ENCODE measurements at places on chromosomes 1 and 21.

DNA sequence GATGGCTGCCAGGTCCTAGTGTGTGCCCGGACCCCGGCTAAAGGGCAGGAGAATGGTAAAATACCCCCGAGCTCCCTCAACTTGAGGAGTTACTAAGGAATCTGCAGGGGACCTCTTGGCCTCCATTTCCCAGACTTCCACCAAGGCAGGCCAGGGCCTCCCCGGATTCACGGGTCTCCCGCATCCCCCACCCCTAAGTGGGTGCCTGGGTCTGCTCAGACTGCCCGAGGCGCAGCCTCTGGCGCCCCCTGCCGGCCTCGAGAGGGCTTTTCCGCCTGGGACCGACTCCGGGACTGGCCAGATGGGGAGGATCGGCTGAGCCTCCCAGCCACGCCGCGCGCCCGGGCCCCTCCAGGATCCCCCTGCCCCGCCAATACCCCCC, 1.7 kb downstream of the PLEKHG5 start:
- peak; percentile 75 for DNase-seq

GRCh38 chr1:156922986-156923669, 2.7 kb downstream of the LRRC71 start:
- no peak for DNase-seq

DNA sequence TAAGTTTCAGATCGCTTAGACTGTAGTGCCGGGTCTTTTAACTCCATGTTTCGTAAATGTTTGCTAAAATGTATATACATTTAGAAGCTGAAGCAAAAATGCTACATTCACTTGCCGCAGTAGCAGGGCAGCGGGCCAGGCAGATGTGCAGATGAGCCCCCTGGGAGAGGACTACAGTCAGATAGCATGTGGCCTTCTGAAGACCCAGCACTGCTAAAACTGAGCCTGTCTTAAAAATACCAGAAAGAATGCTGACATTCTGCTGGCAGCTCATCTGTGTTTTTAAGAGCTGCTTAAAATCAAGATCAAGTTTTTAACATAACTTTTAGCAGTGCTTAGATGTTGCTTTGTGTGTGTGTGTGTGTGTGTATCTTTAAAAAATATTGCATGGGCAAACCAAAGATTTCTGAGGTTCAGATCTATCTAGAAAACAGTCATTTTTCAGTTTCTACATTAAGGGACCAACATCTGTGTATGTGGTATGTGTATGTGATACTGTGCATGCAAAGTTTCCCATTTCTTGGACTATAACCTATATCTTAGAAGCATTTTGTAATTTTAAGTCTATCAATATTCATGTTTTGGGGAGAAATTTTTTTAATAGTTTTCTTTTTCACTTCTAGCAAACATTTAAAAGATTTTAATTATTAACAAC, 31.7 kb downstream of the CHRM3 start:
- no peak for DNase-seq

DNA sequence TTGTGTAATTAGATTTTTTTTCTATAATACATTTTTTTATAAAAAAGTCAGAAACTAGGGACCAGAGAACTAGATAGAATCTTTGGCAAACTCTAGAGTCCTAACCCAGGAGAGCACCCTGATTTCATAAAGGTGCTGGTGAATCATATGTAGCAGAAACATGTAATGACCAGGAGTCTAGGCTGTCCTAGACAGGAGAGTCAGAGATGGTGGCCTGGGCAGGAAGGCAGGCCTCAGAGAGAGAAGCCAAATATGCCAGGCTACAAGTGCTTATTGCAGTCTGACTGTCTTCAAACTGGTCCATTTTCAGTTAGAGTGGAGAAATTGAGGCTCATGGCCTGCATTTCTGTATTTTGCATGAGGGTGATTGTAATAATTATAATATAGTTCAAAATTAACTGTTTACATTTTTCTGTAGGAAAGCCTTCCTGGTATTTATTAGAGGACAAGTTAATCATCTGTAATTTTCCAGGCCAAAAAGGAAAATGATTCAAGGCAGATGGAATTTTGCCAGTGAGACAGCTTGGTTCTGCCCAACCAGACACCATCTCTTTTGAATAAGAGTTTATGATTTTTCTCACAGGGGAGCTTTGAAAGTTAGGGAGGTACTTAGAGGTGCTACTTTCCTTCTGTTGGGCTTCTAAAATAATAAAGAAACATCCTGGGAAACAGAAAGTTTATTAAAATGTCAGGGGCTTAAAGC, 129.8 kb downstream of the S1PR1 start:
- DNase-seq = no peak

DNA sequence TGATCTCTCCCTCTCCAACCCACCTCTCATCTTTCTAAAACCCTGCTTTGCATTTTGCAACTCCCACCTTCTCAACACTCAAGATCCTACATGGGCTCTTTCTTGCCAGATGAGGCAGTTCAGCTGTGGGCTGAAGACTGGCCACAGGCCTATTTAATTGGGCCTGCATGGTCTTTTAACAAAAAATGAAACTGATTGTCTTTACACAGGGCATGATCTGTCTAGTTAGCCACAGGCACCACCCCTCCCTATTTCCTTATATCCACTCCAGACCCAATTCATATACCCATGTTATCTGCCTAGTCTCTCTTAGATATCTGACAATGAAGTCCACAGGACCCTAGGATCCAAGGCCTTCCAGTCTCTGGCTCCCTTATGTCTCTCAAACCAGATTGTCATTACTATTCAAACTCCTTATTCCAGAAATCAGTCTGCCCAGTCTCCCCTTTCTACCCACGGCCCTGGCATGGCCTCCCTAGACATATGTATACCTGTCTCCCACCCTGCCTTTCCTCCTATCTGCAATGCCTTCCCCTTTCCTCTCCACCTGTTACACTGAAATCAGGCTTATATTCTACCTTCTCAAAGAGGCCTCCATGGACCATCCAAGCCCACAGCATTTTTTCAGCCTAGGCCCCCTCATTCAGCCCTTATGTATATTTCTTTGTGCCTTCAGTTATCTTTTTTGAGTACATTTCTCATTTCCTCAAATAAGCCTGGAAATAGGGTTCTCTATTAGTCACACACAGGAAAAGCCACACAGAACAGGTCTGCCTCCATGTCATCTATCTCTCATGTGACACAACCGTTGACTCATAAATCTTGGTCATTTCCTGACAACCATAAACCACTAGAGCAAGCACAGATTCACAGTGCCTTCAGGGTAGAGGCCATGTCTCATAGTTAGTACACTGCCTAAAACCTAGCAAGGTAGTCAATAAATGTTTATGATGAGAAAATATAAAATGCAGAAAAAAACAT, 39.0 kb downstream of the LPAR3 start:
- peak; percentile 25 for DNase-seq

DNA sequence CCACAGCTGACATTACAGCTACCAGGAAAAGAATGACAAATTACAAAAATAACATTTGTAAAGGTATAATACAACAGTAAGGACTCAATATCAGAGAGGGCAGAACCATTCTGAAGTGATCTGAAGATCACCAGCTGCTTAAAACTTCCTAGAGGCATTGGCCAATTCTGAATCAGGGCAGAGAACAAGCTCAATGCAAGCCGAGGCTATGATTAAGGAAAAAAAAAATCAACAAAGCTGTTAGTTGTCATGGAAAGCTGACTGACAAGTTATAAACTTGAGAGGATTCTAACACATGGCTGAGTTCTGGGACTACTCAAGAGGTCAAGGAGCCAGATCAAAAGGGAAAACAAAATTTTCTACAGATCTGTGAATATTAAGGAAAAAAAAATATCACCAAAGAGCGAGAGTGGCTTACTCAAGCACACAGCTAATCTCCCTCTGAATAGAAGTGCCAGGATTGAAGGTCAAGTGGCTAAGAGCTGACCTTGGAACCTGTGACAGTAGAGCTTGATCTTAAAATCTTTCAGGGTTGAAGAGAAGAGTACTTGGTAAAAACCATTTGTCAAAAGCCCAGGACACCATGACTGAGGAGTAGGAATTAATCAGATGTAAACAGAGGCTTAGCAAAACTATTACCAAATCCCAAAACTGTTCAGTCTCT, 383.4 kb downstream of the USP25 start:
- DNase-seq = no peak

GRCh38 chr1:3069491-3070308, 697 bp downstream of the PRDM16 start:
- peak; percentile 53 for DNase-seq

DNA sequence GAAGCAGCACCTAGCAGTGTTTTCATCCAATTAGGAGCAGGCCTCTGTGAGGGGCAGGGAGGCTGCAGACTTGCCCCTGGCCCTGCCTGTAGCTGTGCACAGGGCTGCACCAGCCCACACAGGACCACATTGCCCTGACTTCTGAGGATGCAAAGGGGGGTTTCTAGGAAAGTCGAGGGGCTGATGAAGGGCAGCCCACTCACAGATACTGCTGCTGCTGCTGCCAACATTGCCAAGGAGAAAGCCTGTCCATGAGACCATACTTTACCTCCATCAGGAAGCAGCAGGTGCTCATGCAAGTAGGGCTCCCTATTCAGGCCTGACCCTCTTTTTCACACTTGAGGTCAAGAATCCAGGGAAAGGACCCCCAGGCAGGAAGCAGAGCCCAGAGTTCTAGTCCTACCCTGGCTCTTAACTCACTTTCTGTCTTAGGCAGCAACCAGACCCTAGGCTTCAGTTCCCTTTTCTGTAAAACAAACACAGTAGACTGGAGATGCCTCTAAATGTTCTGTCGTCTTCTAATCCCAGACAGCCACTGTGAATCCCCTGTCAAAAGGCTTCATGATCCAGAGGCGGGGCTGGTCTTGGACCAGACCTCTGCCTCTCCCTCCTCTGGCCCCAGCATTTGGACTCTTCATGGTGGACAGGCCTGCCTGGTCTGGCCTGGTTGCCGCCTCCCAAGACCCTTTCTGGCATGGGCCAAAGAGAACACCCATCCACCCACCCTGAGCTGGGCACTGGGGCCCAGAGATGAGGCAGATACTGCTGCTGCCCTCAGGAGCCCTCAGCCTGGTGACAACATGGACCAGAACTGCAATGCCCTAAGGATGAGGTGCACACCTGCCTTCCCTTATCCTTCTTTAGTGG, 120.2 kb downstream of the GLIS1 start:
- DNase-seq = no peak

DNA sequence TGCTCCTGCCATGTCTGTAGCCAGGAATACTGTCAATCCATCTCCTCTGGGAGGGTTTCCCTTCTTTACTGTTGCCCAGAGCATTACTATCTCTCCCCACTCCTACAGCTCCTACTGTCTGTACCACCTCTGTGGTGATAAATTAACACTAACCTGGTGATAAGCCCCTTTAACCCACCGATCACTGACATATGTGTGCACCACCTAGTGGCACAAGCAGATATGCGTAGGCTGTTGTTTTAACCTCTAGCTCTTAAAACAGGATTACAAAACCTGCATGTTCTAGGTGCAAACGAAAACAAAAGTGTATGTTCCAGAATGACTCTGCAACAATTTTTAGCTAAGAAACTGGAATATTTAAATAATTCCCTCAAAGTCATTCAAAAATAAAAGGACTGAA, 93.9 kb upstream of the BEND5 start:
- DNase-seq = peak; percentile 31

- DNase-seq = peak; percentile 51
These were observed 559 bp downstream of the RBBP4 start for GRCh38 chr1:32651461-32652073.

DNA sequence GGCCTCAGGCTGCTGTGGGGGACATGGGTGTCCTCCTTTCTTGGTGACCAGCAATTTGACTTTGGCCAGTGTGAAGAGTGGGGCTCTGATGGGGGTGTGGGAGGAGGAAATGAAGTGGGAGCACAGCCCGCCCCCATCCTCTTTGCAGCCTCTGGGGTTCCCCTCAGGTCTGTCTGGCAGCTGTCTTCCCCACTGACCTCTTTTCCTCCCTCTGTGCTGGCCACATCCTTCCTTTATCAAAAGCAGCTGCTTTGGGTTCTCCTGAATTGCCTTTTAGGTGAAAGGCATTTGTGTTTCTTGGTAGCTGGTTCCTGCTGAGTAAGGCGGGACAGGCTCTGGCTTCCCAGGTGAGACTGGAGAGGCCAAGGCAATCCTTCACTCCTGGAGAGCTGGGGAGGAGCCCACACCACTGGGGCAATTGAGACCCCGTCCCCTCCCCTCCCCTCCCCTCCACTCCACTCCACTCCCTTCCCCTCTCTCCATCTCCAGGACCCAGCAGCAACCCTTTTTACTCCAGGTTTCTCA, 24.9 kb downstream of the PCAT6 start:
- no peak for DNase-seq

DNA sequence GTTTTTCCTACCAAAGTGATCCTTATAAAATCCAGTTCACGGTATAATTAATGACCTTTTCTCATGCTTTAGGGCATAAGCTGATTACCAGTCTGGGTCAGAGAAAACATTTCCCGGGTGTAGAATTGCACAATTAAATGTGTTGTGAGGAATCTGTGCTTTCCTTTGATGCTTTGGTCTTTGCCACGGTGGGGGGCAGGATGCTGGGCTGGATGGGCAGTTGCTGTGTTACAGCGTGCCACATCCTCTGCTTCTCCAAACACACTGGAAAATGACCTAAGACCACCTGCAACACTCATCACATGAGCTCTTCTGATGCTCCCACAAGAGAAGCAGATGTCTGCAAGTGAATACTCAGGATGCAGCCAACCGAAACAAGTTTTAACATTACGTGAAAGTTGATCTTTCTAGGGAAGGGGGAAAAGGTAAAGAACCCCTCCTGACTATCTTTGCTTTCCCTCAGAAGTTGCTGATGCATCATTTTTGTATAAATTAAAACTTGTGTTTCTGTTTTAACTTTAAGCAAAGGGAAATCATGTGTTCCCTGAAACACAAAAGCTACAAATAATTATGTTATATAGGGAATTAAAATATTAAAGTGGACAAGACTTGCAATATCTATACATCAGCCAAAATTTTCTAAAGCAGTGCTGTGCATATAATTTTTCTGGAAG, 515.3 kb upstream of the NR5A2 start:
- DNase-seq = peak; percentile 48

- no peak for DNase-seq
These were observed 226.4 kb downstream of the NRIP1 start for GRCh38 chr21:14838400-14838799.

DNA sequence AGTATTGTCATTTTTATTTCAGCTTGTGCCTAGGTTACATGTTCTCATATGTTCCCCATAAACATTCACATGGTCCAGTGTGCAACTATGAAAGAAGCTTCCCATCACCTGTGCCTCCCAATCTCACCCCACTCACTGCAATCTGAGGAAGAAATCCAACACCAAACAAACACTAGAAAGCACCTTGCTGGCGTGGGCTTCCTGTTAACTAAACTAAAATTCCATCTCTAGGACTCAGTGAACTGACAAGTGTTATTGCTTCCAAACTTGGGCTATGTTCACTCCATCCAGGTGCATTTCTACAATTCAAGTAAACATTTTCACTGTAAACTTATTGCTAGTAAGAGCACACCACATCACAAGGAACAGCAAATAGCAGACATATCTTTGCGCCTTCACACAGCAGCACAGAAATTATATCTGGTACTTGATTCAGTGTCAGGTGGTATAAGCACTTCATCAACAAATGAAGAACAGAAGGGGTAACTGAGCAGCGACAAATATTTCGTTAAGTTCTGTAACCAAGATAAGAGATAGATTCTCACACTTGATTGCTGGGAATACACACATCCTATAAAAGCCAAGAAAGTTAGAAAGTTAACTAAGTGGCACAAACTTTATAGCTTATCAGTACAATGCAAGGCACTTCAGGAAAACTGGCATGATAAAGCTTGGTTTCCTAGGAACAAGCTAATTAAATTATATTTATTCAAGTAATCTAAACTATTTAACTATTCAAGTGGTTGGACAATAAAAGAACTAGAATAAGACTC, 8.9 kb upstream of the KCNJ15 start:
- DNase-seq = no peak

Data from ACHN (cell line).